NCI-H1092 treated with DMSO at 0.1 percent for 48 hours (cell line): ENCODE measurements at places on chromosomes 2 and 18.

DNA sequence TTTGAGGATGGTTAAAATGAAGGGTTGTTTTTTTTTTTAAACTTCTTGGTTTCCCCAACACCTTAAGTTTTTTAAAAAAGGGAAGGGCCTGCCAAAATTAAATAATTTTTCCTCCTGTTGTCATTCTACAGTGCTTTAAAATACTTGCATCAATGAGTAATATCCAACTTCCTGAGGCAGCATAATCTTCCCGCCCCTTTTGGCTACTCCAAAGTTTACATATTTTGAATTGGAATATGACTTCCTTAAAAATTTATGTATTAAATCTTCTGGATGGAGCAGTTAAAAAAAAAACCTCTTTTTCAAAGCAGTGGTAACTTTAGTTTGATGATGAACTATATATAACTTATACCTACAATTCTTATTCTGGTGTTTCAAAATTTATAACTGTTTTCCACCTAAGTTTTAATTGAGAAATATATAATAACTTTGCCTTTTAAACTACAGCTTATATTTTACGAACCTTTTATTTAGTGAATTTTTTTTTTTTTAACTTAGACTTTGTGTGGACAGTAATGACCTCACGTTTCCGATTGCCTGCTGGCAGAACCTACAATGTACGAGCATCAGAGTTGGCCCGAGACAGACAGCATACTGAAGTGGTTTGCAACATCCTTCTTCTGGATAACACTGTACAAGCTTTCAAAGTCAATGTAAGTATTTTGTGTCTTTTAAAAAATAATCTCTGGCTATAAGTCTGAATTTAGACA lies 49.8 kb downstream of the PTPN4 start:
- DNase-seq, result no peak

DNA sequence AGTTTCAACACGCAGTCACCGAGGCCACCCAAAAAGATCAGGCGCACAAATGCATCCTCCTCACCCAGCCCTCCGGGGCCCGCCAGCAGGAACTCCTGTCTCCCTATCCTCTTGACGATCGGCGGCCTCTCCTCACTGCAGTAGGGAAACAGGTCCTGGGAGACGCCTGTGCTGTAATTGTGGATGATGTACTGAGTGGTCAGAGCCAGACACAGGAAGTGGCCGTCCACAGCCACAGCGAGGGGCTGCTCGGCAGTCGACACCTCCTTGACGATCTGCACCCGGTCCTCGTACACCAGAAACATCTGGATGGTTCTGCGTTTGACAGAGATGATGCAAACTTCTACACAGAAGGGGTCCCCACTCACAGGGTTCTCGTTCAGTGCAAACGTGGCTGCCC lies 22.0 kb downstream of the TGFBRAP1 start:
- DNase-seq, result no peak

GRCh38 chr2:176931588-176932563 lies 280.7 kb upstream of the HNRNPA3 start:
- no peak for DNase-seq

DNA sequence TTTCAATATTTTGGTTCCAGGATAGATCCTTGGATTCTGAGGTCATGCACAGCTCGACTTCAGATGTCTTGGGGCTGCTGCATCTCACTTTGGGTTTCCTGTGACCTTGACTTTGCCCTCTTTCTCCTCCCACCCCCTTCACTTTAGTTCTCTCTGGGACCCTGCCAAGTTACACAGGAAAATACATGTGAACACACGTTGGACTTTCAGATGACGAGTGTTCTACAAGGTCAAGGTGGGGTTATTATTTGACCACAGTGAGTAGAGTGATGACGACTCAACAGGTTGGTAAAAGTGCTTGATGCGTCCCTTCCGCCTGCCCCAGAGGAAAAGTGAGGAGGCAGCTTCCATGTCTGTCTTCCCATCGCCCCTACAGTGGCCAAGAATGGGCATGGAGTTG lies 122.4 kb upstream of the SMAD2 start:
- no peak for DNase-seq

DNA sequence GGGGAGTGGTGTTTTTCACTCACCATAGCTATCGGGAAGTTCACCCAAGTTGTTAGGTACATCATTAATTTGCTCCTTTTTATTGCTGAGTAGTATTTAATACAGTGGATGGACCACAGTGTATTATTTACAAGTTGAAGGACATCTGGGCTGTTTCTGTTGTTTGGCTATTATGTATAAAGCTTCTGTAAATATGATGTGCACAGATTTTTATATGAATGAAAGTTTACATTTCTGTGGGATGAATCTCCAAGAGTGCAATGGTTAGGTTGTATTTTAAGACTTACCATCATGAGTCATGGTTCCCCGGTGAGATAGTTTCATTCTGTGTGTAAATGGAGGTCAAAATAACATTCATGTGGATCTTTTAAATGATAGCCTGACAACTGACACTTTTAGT lies 337.4 kb downstream of the PTPRM start:
- DNase-seq, result no peak

DNA sequence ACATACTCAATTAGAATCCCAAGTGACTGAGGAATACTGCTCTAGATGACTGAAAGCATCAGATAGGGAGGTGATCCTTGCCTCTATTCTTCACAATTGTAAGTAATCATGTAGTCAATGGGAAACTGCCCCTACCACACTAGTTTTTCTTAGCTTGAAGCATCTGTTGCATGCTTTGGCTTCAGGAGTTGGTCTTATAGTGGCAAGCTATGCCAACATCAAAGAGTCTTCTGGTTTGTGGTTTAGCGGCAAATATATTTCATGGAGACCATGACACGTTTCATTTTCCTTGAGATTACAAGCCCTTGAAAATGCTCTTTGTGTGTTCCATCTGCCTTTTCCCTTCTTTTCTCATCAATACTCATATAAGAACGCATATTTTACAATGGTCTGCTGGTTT lies 12.9 kb downstream of the DCC start:
- no peak for DNase-seq

DNA sequence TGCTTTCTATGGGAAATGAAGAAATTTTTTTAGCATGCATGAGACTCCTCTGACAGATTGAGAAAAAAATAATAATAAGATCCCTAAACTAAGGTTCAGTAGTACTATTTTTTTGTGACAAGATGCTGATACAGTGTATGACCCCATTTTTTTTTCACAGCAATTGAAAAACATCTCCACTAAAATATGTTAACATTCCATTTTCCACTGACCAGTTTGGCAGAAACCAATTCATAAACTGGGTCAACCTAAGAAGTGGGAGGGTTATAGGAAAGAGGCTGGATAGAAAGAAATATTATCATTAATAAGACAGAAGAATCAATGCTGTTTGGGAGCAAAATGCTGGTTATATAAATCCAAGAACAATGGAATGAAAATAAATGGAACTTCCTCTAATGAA lies 182.7 kb downstream of the ANTXR1 start:
- no peak for DNase-seq

DNA sequence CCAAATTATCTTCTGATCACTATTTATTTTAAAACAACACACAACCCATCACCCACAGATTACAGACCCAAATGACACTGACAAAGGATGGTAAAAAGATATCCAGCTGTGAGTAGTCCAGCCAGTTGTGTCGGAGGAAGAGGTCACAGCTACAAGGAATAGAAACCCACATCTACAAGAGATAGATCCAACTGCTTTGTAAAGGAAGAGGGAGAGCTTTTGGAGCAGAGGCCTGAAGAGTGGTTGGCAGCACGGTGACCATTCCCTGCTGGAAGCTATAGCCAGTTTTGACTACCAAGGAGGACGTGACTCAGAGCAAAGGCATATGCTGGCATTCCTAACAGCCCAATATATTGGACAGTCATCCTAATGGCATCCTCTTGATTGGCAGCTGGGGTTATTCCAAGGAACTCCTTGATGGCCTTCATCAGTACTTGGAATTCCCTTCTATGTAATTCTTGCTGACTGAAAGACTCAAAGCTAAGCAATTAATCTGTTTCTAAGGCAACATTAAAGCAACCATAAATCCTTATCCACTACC lies 17.1 kb downstream of the SLC8A1 start:
- no peak for DNase-seq

DNA sequence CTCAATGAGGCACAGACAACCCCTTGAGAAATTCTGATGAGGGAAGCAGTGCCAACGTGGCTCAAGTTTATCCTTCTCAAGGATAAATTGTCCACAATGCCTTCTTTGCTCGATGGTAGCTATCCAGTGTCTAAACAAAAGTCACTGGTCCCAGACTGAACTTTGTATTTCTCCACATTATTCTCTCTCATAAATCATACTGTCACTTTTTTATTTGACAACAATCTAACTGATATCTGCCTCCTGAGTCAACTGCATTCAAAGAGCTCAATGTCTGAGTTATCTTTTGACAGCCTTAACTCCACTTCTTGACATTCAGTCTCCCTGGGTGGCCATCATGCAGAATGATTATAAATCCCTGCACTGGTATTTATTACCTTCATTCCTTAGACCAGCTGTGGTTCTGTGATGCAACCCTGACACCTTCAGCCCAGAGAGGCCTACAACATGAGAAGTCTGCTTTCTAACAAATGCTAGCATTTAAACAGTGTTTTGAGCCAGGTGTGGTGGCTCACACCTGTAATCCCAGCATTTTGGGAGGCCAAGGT lies 38.2 kb downstream of the IMMT start:
- DNase-seq, result no peak

- DNase-seq, result no peak
These were observed 144.6 kb upstream of the RMP24 start for GRCh38 chr18:35827903-35828275.

- DNase-seq, result no peak
These were observed 177.2 kb downstream of the NR4A2 start for GRCh38 chr2:156155319-156155718.

GRCh38 chr2:141316103-141316502 lies 814.7 kb downstream of the LRP1B start:
- no peak for DNase-seq

DNA sequence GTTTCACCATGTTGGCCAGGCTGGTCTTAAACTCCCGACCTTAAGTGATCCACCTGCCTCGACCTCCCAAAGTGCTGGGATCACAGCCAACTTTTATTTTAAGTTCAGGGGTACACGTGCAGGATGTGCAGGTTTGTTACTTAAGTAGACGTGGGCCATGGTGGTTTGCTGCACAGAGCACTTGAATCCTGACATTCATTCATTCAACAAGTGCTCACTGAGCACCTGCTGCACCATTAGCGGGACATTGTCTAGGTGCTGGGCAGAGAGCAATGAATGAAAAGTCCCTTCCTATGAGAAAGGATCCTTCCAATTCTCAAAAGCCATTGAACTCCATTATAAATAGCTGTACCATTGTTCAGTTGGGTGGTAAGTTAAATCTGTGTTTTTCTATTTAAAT lies 31.0 kb downstream of the TGFA start:
- DNase-seq, result no peak

DNA sequence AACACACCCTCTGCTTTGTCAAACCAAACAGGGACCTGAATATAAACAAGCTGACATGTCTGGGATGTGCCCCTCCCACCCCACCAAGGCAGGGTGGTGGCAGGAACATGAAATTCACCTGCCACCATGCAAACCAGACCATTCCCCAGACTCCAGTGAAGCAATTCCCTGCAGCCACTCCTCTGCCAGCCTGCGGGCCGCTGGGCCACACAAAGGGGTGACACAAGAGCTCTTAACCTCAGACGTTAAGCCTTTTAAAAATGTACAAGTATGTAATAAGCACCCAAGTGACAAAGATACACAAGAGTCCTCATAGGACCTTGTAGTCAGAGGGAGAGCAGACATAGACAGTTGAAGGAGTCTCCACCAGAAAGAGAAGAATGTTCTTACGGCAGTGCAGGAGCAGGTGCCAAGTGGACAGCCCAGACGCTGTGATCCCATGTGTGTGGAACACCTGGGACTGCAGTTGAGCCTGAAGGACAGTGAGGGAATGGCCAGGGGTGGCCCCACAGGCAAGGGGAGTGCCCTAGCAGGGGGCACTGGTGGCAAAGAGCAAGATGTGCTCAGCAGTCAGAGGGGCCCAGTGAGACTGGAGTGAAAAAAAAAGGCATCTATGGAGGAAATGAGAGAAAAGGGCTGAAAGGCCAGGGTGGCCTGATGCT lies 36.9 kb downstream of the CRACDL start:
- DNase-seq, result no peak

DNA sequence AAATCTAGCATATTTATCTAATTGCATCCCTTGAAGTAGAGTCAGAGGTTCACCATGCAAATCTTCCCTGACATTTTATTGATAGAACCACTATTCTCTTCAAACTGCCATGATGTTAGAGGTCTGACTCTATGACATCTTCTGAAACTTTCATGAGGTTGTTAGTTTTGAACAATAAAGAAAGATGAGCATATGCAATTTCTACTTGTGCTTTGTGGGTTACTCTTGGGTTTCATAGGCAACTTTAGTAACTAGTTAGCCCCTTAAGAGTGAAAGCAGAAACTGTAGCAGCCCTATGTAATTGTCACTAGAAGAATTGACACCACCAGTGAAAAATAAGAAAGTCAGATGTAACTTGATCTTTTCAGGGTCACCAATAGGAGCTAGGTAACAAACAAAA lies 53.1 kb upstream of the ZEB2 start:
- no peak for DNase-seq

- no peak for DNase-seq
These were observed 29.1 kb downstream of the SP140L start for GRCh38 chr2:230356084-230356483.

DNA sequence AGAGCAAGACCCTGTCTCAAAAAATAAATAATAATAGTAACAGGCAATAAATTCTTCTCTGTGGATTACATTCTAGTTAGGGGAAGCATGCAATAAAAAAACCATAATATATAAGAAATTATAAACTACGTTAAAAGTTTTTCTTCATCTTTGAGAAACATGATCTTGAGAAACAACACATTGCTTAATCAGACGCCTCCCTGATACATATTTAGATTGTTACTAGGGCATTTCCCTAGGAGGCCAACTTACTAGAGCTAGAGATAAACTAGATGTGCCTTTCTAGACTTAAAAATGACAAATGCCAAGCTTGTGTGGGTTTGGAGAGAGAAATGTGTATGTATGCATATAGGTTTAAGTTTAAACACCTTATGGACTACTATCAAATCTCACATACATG lies 76.3 kb upstream of the GALNT5 start:
- no peak for DNase-seq

GRCh38 chr2:160835166-160835565 lies 325.1 kb upstream of the TANK start:
- DNase-seq, result no peak

DNA sequence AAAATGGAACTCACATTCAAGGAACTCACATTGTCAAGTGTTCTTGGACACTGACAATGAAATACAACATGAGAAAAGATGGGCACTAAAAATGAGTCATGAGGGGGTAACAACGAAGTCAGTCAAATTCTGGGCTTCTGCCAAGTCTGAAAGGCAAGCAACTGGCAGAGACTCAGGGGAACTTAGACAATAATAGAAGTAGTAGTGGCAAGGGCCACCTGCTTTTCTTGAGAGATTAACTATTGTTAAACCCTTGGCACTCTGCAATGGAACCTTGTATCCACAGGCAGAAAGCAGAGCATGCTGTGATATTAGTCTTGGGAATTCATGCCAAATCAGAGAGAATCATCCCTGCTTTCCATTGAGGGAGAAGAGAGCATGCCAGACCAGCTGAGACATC lies 382.6 kb upstream of the CDH2 start:
- no peak for DNase-seq
